ENCODE measurements at places on chromosomes 6 and 20.

GRCh38 chr20:18541741-18542140 lies 25.5 kb upstream of the SMIM26 start:
- DNase-seq = no peak

GRCh38 chr6:142653710-142654420 lies 291.1 kb downstream of the HIVEP2 start:
- no peak for DNase-seq

DNA sequence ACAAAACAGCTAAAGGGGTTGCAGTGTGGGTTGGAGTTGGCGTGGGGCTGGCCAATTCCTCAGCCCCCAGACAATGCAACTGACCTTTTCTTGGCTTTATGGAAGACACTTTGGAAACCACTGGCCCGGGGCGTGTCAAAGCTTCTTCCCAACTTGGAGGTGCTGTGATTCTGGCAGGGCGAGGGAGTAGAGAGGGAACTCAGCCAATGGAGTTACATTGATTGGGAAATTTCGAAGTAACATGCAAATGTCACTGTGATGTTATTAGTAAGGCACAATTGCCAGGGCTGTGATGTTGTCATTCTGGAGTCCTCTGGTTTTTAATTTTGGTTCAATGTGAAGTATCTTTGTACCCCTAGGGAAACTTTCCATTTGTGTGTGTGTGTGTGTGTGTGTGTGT lies 41.5 kb upstream of the EPB41L1 start:
- DNase-seq = no peak

DNA sequence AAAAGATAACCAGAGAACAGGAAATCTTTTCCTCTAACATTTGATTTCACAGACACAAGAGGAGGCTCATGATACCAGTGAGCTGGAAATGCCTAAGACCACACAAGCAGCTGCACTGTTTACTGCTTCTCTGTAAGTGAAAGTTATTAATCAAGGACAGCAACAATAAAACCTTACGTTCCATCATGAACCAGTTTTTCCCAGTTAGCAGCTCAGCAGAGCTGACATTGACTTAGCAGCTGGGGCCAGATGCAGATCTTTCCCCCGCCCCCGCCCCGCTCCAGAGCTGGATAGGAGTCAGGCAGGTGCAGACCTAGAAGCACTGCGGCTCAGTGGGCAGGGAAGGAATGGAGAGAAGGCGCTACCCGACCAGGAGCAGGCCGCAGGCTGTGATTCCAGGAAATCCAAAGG lies 275.2 kb downstream of the GMDS start:
- DNase-seq = no peak

DNA sequence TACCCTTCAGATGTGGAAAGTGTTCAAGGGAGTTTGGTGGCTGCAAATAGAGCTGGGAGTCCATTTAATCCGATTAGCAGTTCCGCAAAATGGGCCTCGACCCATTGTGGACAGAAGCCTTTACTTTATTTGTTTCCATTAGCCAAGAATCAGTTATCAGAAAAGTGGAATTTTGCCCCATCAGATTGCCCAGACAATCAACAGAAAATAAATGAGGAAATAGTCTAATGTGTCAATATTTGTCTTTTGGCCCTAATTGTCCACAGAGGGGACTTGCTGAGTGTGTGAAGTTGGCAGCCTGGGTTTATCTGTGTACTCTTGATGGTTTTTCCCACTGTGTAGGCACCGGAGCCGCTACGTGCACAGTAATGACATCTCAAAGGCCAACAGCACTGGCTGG lies 134.3 kb downstream of the LINC00237 start:
- DNase-seq = no peak

GRCh38 chr20:5397393-5397792 lies 80.6 kb upstream of the PROKR2 start:
- no peak for DNase-seq

GRCh38 chr6:168683621-168684020 lies 242.6 kb downstream of the SMOC2 start:
- DNase-seq = no peak

DNA sequence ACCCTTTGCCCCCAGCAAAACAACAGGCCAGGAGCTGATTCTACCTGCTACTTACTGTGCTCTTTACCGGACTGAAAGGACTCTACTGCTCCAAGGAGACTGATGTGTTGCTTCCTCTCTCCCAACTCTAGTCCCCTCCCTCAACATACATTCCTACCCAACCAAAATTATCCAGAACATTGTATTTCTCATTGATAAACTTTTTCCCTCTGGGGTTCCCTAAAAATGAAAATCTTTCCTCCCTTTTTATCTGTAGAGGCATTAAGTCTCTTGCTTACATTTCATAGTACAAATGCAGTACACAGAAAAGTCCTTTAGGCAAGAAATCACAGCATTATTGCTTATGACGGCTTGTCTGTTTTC lies 940 bp upstream of the HS3ST5 start:
- DNase-seq = no peak

- DNase-seq = no peak
Observed at GRCh38 chr6:106539936-106540335, 89.4 kb downstream of the RTN4IP1 start.

DNA sequence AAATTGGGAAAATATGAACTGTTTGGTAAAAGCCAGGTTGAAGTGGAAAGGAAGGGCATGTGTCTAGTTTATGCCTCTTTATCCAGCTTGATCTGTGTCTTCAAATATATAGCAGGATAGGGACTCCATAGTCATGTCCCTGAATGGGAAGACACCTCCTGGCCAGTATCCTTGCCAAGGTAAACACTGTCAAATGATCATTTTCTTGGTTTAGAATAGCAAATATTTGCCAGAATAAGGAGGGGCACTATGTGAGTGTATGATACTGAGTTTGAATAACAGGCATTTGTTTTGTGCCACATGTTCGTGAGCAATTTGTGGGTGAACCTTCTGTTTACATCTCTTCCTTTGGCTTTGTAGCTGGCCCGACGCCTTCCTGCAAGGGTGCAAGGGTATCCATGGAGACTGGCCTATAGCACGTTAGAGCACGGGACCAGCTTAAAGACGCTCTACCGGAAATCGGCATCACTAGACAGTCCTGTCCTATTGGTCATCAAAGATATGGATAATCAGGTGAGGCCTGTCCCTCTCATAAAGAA lies 34.2 kb upstream of the HINT3 start:
- no peak for DNase-seq
